ENCODE measurements at places on chromosomes 12 and 14.

GRCh38 chr12:50536831-50537537, 32.2 kb downstream of the DIP2B start:
- no peak for DNase-seq

DNA sequence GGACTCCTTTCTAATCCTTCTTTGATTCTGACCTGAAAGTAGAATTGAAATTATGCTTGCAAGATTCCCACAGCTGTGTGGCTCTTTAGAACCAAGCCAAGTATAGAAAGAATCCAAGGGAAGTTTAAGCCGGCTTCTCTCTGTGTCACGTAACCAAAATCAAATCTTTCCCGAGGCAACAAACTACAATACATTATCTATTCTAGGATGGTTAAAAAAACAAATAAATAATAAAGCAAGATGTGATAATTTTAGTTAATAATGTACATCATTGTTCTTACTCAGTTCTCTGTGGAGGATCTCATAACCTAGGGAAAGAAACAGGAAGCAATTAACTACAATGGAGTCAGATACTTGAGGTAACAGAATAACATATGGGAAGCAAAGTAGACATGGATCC, 78.1 kb upstream of the ST8SIA1 start:
- DNase-seq: no peak

- no peak for DNase-seq
Measured at GRCh38 chr12:129566800-129567199, 337.0 kb downstream of the TMEM132D start.

GRCh38 chr12:27285403-27285802, 41.3 kb downstream of the STK38L start:
- DNase-seq: no peak

DNA sequence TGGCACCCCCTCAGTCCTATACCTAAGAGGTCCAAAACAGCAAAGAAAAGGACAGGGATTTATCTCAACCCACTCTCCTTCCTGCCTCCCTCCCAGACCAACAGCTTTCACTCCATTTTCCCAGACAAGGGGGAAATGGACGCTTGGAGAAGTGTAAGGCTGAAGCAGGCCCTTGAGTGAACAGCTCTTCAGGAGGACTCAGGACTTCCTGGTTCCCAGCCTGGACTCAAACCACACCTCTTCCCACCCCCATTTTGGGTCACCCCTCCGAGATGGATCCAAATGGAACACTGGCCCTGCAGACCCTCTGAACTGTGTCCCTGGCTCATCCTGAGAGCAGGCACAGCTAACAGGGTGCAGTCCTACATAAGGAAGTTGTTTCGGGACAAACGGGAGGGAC, 2.7 kb downstream of the KMT2D start:
- no peak for DNase-seq

DNA sequence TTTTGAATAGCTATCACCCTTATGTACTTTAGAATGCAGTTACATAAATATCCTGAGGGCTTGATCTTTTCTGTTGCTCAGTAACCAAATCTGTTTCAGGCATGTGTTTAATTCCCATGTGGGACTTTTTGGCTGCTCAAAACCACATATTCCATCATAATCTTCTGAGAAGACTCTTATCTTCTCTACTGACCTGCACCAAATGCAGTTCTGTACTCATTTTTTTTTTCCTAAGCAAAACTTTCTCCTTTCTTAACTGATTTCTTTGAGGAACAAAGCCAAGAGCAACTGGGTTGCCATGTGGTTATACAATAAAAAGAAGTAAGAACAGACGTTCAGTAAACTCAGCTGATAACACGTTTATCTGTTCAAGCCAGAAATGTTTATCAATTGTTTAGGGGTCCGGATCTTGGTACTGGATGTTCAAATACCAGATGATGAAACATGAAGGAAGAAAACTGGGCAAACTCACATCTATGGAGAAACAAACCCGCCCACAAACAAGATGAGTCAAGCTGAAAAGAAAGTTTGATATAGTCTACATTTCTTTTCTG, 50.1 kb downstream of the TMEM132C start:
- DNase-seq: no peak

- no peak for DNase-seq
Measured at GRCh38 chr14:94027566-94028449, 1.7 kb downstream of the OTUB2 start.

GRCh38 chr14:92719890-92720323, 28.5 kb downstream of the LGMN start:
- no peak for DNase-seq

GRCh38 chr12:24551163-24551786, 397.6 kb downstream of the BCAT1 start:
- no peak for DNase-seq

- DNase-seq: no peak
Measured at GRCh38 chr14:80390906-80391305, 179.6 kb upstream of the DIO2 start.

GRCh38 chr12:59668674-59669073, 72.8 kb downstream of the SLC16A7 start:
- DNase-seq: no peak

GRCh38 chr14:88488081-88488480, 66.7 kb downstream of the PTPN21 start:
- no peak for DNase-seq

- DNase-seq: no peak
Measured at GRCh38 chr14:77707355-77707723, 484 bp downstream of the ALKBH1 start.

DNA sequence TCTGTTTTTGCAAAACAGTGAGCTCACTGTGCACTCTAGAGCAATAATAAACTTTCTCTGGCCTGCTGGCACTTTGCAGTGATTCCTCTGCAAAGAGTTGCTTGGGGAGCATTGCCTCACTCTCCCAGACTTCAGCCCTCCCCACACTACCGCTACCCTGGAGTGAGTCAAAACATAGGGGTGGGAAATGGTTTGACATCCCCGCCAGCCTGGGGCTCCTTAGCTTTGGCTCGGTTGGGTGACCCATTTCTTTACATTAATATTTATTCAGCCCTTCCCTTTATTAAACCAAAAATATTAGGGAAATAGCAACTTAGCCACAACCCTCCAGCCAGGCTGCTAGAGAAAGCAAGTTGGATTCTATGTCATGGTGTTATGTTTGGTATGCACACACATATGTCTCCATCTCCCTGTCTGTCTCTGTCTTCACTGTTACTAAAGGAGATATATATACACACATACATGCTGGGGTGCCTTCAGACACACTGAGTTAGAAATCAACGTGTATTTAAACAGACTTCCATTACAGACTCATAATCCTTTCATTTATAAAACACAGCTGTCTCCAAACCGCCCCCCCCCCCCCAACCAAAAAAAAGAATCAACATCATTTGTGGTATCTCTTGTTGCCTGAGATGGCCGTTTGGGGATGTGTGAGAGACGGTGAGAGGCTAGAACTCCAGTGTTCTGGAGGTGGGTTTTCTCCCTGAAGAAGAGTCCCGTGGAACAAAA, 3.4 kb upstream of the IRF2BPL start:
- DNase-seq: no peak

DNA sequence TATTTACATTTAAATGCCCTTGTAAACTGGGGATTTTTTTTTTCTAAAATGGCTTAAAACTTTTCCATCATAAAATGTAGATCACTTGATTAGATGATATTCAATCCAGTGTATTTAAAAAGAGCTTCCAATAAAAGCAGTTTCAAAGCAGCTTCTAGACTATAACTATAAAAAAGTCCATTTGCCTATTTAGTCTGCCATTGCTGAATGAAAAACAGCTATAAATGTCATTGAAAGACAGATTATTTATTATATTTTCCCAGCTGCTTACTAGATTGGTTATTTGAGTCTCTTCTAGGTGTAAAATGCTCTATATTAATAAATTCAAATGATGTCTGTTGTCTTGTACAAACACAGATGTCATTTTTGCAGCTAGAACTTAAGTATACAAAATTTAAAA, 414.8 kb downstream of the RMST start:
- no peak for DNase-seq

GRCh38 chr14:29941401-29941800, 13.8 kb upstream of the PRKD1 start:
- no peak for DNase-seq

- peak; percentile 46 for DNase-seq
Measured at GRCh38 chr14:69005432-69006148, 26.5 kb upstream of the ACTN1 start.

- no peak for DNase-seq
Measured at GRCh38 chr14:103279142-103280025, 54.7 kb upstream of the EIF5 start.

- no peak for DNase-seq
Measured at GRCh38 chr12:44287545-44287944, 451.7 kb downstream of the TMEM117 start.

DNA sequence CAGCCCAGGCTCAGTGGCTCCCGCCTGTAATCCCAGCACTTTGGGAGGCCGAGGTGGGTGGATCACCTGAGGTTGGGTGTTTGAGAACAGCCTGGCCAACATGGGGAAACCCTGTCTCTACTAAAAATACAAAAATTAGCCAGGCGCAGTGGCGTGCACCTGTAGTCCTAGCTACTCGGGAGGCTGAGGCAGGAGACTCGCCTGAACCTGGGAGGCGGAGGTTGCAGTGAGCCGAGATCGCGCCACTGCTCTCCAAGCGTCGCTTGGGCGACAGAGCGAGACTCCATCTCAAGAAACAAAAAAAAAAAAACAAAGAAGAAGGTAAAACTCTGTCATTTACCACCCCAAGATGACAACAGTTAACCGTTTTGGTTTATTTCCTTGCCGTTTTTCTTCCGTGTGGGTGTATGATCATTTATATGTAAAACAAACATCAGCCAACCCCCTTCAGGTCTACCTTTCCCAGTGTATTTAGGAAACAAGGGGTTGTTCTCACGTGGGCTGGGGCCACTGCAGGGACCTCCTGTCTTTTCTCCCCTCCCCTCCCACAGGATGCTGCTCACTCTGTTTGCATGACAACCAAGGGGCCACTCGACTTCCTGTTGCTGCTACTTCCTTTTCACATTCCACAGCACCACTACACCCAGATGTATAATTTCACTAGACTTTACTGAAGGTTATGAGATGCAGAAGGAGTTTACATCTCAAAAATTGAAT, 13.6 kb downstream of the TTC9 start:
- no peak for DNase-seq

- DNase-seq: no peak
Measured at GRCh38 chr12:132772606-132773005, 11.0 kb upstream of the ANKLE2 start.

DNA sequence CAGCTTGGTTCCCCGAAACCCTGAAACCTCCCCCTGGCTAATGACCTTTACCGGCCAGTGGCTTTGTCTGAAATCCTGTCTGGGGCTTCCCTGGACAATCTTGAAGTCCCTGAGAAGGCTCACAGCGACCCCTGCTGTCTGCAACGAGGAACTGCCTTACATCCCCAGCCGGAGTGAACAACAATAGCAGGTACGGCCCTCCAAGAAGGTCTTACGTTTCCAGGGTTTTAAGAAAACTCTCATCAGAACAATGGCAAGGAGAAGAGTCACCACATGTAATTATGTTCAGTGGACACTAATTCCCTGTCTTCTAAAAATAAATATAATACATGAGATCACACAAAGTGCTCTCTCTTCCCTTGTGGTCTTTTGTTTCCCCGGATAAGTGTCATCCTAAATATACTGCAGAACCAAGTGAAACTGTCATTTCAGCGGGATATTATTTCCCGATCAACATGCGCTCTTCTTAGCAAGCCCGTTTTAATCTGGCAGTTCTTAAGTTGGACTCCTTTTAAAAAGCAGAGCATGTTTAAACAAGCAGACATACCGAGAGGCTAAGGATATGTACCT, 53.3 kb downstream of the RBM19 start:
- DNase-seq: peak; percentile 73

DNA sequence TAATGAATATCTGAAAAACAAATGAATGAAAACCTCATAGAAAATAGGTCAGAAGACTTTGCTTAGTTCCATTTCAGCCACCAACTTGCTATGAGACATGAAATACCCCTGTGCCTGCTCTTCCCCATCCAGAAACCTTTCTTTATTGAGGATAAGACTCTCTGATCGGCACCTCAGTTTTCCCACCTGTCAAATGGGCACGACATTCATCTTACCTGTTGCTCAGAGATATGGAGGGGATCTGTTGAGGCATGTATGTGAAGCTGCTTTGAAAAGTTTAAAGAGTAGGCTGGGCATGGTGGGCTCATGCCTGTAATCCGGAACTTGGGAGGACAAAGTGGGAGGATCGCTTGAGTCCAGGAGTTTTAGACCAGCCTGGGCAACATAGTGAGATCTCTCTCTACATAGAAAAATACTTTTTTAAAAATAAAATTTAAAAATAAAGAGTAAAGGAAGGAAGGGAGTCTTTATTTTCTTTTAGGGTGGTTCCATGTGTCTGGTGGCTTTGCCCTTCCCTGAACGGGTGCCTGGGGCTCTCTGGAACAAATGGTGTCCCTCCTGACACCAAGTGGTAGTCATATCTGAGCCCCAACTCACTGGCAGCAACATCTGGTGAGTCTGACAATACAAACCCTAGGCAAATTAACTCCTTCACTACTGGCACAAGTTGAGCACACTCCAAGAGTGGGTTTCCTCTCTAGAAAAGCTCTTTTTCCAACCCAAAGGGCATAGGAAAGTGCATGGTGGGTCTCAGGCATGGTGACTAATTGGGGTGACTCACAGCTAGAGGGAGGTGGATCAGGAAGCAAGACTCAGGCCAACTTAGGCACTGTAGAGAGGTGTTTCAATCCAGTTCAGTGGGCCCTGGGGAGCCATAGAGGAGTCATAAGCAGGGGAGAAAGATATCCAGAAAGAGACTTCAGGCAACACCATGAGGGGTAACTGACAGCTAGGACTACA, 42.1 kb downstream of the MAP1LC3B2 start:
- no peak for DNase-seq

GRCh38 chr14:69673104-69673503, 61.7 kb downstream of the SUSD6 start:
- DNase-seq: no peak

DNA sequence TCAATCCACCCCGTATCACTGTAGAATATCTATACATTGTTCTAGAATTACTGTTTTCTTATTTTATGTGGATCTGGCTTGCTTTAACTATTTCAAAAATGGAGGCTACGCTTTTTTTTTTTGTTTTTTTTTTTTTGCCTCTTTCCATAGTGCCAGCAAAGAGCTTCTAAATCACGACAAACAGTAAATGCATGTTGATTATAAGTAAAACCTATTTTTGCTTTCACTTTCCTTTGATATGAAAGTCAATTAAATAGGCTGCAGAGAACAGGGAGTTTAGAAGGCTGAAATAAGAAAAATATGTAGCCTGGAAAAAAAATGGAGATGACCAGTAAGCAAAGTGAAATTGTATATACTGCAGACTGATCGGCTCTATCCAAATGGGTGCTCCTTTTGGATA, 112.3 kb upstream of the AMIGO2 start:
- no peak for DNase-seq
